Osteoblast (primary cell): ENCODE measurements at places on chromosomes 2 and 18. TPM values are rescaled to one million over a fixed set of nuclear protein-coding genes. Genes with fewer than 3 reads are reported as not detected.

DNA sequence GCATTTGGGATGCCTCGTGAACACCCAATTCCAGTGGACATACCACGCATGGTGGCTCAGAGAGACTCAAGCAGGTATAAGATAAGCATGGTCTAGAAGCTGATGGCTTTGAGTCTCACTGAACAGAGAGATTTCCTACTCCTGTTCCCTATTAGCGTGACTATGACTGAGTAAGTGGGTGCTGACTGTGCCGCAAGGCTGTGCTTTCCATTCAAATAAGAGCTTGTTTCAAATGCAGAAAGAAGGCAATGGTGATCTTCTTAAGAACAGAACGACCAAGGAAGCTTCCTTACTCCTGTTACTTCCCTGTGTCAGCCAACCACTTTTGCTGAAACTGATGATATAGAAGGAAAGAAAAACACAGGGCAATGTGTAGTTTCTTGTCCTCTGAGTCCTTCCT is 63.5 kb upstream of the IGFBP2 start:
- DNase-seq: no peak

- DNase-seq: no peak
Observed at GRCh38 chr2:200279857-200280256, 26.6 kb upstream of the SPATS2L start.

- DNase-seq: peak; percentile 94
Observed at GRCh38 chr18:77101410-77102258, 30.9 kb downstream of the MBP start.

GRCh38 chr2:64646007-64646880 is 7.5 kb downstream of the SERTAD2 start:
- peak; percentile 78 for DNase-seq

DNA sequence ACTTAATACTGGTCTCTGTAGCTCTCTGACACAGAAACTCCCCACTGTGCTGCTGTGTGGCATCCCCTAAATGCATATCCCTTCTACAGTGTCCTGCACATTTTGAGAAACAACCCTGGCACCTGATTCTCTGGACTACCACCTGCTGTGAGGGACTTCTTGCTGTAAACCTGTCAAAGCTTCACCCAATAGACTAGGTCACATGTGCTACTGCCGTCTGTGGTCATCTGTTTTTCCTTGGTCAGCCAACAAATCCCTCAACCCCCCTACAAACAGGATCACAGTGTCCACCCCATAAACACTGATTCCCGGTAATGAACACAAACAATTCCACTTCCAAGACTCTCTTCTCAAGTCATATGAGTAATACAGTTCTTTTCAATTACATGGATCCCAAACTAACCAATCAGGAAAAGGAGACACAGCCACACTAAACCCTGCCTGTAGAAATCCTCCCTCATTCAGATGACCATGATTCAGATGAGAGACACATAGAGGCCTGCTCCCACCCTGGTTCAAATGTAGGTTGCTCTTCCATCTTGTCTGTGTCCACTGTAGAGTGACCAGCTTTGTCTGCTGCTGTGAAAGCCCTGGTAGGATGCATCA is 1157.4 kb downstream of the RPIA start:
- DNase-seq: peak; percentile 41

DNA sequence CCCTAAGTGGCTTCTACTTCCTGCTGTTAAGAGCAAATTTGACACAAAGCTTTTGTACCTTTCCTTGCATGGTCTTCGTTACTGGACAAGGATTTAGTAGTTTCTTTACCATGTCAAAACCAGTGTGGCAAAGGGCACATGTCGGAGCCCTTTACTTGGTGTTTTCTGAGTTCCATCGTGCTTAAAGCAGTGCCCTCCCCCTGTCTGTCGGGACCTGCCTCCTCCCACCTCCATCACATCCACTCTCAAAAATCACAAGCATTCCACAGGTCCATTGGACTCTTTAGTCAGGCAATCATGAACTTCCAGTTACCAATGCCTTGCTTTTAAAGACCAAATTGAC is 763 bp downstream of the CCDC141 start:
- DNase-seq: no peak

ARHGAP28 gene
- 23.9 and 24.2 TPM in 2 replicates for total RNA-seq

ARL4C gene
- total RNA-seq: 133 and 145 TPM in 2 replicates

FAM124B gene
- not detected in 2 replicates for total RNA-seq
